Lung microvascular endothelial cell (primary cell): ENCODE measurements at places on chromosomes 3 and 15. TPM values are rescaled to one million over a fixed set of nuclear protein-coding genes. Genes with fewer than 3 reads are reported as not detected.

DNA sequence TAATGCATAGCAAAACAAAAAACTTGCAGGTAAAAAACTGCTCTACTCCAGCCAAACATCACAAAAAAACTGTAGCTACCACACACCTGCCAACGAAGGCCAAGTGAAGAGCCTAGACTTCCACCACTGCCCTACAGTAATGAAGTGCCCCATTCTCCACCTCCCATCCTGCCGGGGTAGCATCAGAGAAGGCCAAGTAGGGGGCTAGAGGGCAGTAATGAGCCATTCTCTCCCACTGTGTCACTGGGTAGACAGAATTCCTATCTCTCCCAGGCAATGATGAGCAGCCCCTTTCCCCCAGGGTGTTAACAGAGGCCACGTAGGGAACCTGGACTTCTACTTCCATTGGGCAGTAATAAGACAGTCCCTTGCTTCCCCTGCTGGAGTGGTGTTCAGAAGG is 9.5 kb downstream of the SEC22C start:
- DNase-seq, result peak; percentile 72

DNA sequence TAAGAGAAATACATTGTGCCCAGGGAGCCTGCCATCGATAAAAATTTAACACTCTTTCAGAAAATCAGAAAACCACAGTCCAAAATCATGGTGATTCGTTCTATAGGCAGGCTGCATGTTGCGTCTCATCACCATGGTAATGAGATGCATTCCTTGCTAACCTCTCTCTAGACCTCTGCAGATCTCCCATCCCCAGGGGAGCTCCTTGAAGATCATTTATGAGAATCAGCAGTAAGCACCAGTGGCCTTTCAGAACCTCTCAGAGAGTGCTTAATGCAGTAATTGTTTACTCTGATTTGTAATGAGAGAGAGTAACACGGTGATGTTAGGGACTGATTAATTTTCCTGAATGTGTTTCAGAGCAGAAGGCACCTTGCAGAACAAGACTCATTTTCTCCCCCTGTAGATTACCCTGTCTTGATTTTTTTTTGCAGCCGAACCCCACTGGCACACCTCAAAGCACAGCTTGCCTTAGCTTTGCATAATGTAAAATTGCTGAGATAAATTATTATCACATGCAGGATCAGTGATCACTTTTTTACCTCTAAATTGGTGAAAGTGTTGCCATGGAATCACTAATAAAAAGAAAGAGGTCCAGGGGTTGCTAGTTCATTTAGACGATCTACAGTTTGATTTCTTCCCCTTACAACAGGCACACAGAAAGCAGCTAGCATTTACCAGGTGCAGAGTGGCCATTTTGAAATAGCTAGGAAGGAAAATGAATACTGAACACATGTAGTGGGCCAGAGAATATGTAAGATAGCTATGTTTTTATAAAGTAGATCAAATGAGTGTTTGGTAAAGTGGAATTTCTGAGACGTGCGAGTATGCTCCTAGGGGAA is 98.9 kb upstream of the CHL1 start:
- DNase-seq, result no peak

DNA sequence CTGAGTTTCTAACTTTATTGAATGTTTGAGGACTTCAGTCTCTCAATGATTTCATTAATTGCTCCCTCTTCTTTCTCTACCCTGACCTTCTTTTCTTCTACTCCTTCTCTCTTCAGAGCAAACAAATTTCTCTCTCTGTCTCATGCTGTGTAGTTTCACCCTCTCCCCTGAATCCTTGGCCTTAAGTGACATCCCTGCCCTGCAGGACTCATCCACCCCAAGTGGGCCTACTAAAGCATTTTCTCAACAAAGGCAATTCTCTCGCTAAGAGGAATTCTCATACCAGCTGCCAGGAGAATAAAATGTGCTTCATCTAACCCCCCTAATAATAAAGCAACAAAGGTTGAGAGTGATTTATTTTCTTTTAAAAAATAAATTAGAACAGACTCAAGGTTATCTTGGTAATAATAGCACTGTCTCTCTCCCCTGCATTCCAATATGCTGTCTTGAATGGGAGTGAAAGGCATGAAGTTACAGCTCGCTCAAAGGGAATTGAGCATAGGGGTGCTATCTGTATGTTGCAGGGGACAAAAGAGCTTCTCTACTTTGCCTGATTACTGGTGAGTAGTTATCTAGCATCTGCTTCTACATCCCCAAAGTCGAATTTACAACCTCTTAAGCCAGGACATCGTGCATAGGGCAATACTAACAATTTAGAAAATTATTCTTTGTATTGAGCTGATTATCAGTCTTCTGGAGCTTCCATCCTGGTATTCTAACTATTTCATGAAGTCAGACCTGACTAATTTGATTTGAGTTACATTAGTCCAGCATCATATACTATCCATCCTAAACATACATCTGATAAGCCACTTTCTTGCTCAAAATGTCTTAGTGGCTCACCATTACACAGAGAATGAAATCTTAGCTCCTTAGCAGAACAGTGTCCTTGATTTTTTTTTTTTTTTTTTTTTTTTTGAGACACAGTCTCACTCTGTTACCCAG is 76.9 kb upstream of the DNAJC19 start:
- DNase-seq, result no peak

GRCh38 chr3:194296454-194297263 is 54.5 kb downstream of the CPN2 start:
- DNase-seq, result peak; percentile 53

- no peak for DNase-seq
These were observed 21.0 kb downstream of the BOC start for GRCh38 chr3:113232342-113232741.

DNA sequence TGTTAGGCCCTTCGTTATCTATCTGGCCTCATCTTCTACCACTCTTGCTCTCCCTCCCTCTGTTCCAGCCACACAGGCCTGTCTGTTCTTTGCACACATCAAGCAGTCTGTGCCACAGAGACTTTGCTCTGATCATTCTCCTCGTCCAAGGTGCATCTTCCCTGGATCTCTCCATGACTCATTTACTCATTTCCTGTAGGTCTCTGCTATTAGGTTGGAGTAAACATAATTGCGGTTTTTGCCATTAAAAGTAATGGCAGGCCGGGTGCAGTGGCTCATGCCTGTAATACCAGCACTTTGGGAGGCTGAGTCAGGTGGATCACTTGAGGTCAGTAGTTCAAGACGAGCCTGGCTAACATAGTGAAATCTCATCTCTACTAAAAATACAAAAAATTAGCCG is 9.5 kb upstream of the C3orf49 start:
- DNase-seq, result no peak

GRCh38 chr15:43277231-43277823 is 10.6 kb upstream of the TGM5 start:
- no peak for DNase-seq

DNA sequence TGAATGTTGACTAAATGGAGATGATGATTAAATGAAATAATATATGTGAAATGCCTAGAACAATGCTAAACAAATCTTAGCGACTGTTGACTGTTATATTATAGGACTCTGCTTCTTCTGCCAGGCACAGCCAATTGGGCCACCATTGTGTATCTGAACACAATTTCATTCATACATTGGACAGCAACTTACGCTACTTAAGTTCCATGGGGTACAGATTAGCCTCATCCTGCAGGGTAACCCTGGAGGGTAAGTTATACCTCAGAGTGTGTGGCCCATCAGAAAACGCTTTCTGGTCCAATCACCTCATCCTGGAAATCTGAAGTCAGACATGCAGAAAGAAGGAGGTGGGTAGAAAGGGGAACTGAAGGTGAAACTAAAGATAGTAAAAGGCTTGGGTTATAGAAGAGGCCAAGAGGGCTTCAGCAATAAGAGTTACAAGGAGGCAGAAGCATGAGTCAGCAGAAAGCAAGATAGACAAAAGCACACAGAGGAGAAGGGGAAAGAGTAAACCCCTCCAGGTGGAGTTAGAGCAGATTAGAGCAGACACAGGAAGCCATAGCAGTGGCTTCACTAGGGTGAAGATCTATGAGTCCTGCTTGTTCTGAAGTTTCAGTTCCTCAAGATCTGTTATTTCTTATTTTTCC is 119.3 kb upstream of the SLC24A5 start:
- no peak for DNase-seq

DNA sequence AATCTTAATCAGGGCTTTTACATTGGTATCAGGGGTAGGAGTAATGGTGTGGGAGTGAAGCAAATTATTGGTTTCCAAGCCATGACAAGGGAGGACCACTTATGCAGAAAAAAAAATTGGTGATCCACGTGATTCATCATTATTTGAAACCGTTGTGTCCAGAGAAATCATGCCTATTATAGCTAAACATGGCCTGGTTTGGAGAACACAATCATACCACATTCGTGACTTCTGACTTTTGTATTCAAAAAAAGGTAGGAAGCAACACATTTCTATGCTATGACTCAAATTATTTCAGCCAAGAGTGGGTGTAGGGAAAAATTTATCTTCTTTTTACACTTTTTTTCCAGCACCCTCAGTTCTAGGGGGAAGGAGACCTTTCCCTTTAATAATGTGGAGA is 924.3 kb upstream of the GBE1 start:
- DNase-seq, result no peak

DNA sequence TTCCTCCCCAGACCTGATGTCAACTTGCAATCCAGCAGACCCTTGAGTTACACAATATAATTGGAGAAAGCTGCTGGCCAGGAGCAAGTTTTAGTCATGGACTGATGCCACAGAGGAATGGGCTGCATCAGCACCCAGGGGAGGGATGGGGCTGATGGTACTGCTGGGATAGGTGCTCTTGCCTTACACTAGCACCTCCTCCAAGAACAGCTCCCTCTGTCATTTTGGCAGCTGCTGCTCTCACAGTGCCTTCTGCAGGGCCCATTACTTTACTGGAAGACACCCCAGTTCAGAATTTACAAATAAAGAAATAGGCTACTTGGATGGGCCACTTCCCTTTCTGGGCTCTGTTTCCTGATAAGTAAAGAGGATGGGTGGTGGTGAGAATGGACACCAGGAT is 85.3 kb upstream of the RORA start:
- no peak for DNase-seq

- no peak for DNase-seq
These were observed 73.9 kb downstream of the SEC22A start for GRCh38 chr3:123275691-123276090.

DNA sequence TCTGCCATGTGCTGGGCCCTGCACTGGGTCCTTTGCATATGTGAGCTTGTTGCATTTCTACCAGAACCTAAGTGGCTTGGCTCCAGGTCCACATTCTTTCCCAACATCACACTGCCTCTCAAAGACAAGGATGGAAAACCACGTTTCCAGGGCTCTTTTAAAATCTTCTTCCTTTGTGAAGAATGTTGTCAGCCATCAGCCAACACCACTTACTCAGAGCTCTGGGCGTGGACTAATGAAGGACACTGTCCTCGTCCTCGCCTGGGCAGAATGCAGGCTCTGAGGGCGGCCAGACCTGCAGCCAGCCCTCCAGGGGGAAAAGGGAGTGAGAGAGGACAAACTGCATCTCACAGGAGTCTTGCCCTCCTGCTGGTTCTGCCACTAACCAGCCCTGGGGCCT is 49.7 kb downstream of the MAGEF1 start:
- DNase-seq, result no peak

DNA sequence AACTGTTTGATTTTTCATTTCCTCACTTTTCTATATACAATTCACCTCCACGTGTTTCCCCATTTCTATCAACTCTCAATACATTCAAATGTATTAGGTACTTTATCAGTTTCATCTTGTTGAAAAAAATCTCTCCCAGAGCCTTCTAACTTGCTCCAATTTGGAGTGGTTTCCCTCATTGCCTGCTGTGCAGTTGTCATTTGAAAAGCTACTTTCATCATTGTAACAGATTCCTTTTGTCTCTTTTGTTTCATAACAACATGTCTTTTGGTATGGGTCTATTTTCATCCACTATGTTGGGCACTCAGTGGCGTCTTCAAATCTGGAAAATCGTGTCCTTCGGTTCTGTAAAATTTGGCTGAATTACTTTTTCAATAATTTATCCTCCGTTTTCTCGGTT is 75.0 kb downstream of the NR2E3 start:
- no peak for DNase-seq

DNA sequence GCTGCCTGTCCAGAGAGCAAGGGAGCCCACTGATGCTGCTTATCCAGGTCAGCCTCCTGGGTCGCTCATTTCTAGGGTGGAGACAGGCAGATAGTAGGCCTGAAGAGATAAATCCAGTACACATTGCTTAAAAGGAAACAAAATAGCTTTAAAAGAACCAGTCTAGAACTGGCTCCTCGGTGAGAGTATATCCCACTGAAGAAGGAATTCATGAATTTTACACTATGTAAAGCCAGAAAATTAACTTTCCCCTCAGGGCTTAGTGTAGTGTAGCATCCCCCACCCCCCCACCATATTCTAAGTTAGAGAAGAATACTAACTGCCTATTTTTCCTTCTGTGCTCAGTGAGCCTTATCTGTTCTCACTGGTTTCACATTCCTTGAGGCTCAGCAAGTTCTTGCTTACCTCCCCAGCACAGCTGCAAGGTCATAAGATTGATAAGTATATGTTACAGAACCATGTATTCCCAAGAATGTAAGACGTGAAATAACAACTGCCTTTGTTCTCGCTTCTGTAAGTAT is 30.5 kb upstream of the NOX5 start:
- no peak for DNase-seq

DNA sequence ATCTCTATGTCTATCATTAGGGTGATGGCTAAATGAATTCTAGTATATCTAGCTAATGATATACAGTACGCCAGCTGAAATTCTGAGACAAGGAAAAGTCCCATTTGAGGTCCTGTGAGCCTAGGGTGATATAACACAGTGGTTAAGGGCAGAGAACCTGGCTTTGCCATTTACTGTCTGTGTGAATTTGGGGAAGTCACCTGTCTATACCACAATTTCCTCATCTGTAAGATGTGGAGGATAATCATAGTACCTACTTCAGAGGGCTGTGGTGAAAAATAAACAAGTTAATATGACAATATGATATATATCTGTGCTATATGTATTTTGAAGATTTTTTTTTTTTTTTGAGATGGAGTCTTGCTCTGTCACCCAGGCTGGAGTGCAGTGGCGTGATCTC is 9.8 kb upstream of the ANKDD1A start:
- DNase-seq, result no peak

DNA sequence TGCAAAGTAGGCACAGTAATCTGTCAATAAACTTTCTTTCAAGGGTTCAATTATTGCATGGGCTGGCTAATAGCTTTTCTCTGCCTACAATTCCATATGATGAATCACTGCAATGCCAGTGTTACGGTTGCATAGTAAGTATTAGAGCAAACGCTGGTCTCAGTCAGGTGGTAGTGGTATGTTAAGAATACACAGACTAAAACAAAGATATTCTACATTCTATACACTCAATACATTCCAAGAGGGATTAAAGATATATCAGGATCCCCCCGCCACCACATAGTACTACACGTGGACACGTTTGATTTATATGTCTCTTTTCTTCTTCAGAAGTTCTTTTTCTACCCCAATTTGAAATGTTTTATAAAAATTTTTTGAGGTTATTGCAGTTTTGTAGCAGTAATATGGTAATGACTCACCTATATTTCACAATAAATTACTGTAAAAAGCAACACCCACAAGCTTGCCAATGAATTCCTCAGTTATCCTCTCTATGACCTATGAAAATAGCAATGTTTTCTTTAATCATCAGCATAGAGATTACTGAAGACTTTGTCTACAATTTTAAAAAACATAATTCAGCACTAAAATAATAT is 68.2 kb downstream of the CD200R1L start:
- DNase-seq, result no peak

- DNase-seq, result peak; percentile 93
These were observed at the start of gene SPATA12 for GRCh38 chr3:57060089-57060821. SPATA12 (plus strand) TSS chr3:57060664; CDS start chr3:57073695, 13,031 bp downstream.

LMAN1L gene
- total RNA-seq, result not detected in 2 replicates

C15orf62 gene
- total RNA-seq, result 0.22 and 0.40 TPM in 2 replicates

FANCD2OS gene
- not detected in 2 replicates for total RNA-seq

LTF gene
- under 0.01 and 0.22 TPM in 2 replicates for total RNA-seq

LYZL4 gene
- total RNA-seq, result not detected in 2 replicates

CCDC9B gene
- 8.9 and 11.1 TPM in 2 replicates for total RNA-seq

FBXL2 gene
- 7.8 and 8.9 TPM in 2 replicates for total RNA-seq
